Aorta (tissue), 5 donors: ENCODE measurements at places on chromosomes 13 and 19. TPM values are rescaled to one million over a fixed set of nuclear protein-coding genes. Genes with fewer than 3 reads are reported as not detected.
A peak's percentile ranks its signal among the peaks of the same experiment; 100 is the strongest.

The HNRNPUL1 gene
- 156 TPM for total RNA-seq

The PCDH9 gene
- total RNA-seq: 6.0 TPM

The CFD gene
- total RNA-seq: 354 TPM

The CACNG7 gene
- total RNA-seq: not detected

The CERS1 gene
- 0.49 TPM for total RNA-seq

The ETV2 gene
- 0.62 TPM for total RNA-seq

The CEACAM7 gene
- not detected for total RNA-seq

The TDRD3 gene
- total RNA-seq: 31.0 TPM

The ZNF723 gene
- not detected for total RNA-seq

The ZFP36 gene
- total RNA-seq: 205 TPM

- no peak overlapping the region for H3K27ac ChIP-seq
- no peaks in the 10 kb centered on the region for H3K4me1 ChIP-seq
Measured at GRCh38 chr13:36082396-36082795, 48.8 kb downstream of the DCLK1 start.

- H3K36me3 ChIP-seq: peaks cover 3% of the 10 kb centered on the region
- peak overlapping the region; percentile 91 for H3K27ac ChIP-seq
- H3K4me1 ChIP-seq: no peaks in the 10 kb centered on the region
- no peak overlapping the region for H3K4me3 ChIP-seq
Measured at GRCh38 chr19:18282021-18282787, 782 bp upstream of the JUND start.

- H3K27me3 ChIP-seq: no peaks in the 10 kb centered on the region
- no peaks in the 10 kb centered on the region for H3K4me1 ChIP-seq
- no peak overlapping the region for H3K27ac ChIP-seq
- no peaks in the 10 kb centered on the region for H3K36me3 ChIP-seq
- DNase-seq: no peak
Measured at GRCh38 chr13:43111559-43112400, 88.4 kb downstream of the DNAJC15 start.

GRCh38 chr13:33953781-33954180 lies 135.8 kb downstream of the RFC3 start:
- no peak overlapping the region for H3K27ac ChIP-seq
- H3K27me3 ChIP-seq: no peaks in the 10 kb centered on the region
- no peak for DNase-seq

DNA sequence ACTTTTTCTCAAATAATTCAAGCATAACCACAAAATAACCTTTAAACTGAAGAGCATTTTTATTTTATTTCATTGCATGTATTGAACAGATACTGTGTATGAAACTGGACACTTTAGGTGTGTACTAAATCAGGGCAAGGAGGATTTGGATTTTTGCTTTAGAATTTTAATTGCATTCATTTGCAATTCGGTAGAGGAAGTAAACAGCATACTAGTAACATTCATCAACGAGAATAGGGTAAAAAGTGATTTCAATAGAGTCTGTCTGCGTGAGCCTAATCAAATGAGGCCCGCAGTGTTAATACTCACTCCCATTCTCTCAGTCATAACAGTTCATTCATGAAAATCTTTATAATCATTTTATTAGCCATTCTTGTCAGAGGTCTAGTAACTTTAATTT lies 200.2 kb downstream of the SPRY2 start:
- no peak overlapping the region for H3K27ac ChIP-seq
- H3K4me3 ChIP-seq: no peak overlapping the region
- H3K36me3 ChIP-seq: no peaks in the 10 kb centered on the region

GRCh38 chr19:17418710-17419109 lies 1.1 kb upstream of the MVB12A start:
- H3K27me3 ChIP-seq: no peaks in the 10 kb centered on the region
- H3K27ac ChIP-seq: no peak overlapping the region
- no peak overlapping the region for H3K4me3 ChIP-seq
- no peaks in the 10 kb centered on the region for H3K4me1 ChIP-seq
- H3K36me3 ChIP-seq: no peaks in the 10 kb centered on the region

GRCh38 chr13:37736045-37736444 lies 133.5 kb downstream of the TRPC4 start:
- no peak for DNase-seq
- no peaks in the 10 kb centered on the region for H3K4me1 ChIP-seq
- H3K27ac ChIP-seq: no peak overlapping the region
- H3K27me3 ChIP-seq: no peaks in the 10 kb centered on the region

GRCh38 chr13:28022848-28023518 lies 34.5 kb upstream of the URAD start:
- no peaks in the 10 kb centered on the region for H3K36me3 ChIP-seq
- no peak overlapping the region for H3K27ac ChIP-seq
- H3K27me3 ChIP-seq: no peaks in the 10 kb centered on the region
- DNase-seq: no peak
- H3K4me3 ChIP-seq: no peak overlapping the region

- no peaks in the 10 kb centered on the region for H3K27me3 ChIP-seq
- no peak for DNase-seq
- no peaks in the 10 kb centered on the region for H3K36me3 ChIP-seq
Measured at GRCh38 chr13:104773775-104774174, 1707.6 kb upstream of the SLC10A2 start.
